ENCODE measurements at places on chromosomes 16 and 17.

GRCh38 chr17:70119545-70119944, 44.5 kb downstream of the KCNJ16 start:
- no peak for DNase-seq

GRCh38 chr17:48238933-48239602, 131.5 kb downstream of the SNX11 start:
- DNase-seq: no peak

- DNase-seq: no peak
These were observed 1.2 kb upstream of the GINS2 start for GRCh38 chr16:85689950-85690320.

DNA sequence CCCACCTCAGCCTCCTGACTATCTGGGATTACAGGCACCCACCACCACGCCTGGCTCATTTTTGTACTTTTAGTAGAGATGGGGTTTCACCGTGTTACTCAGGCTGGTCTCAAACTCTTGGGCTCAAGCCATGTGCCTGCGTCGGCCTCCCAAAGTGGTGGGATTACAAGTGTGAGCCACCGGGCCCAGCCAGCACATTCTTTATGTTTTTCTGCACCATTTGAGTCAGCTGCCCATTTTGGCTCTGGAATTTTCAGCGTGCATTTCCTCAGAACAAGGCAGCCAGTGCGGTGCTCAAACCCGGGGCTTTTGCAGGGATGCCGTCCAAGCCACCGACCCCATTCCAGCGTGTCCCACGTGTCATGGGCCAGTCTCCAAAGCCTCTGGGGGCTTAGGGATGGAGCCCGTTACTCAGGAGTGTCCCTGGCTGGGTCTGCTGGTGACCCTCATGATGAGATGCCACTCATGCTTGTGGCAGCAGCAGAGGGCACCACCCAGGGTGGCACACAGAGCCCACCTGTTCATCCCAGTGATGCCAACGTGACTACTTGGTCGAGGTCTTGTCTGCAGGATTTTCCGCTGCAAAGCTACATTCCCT, 3.7 kb upstream of the RAB40C start:
- DNase-seq: no peak

- DNase-seq: no peak
These were observed 18.2 kb upstream of the KRT20 start for GRCh38 chr17:40903129-40903847.

- DNase-seq: peak; percentile 23
These were observed 23.8 kb downstream of the MPP3 start for GRCh38 chr17:43809121-43809520.

Measured in lower leg skin (tissue), 4 donors.